ENCODE measurements at places on chromosomes 3 and 15. TPM values are rescaled to one million over a fixed set of nuclear protein-coding genes. Genes with fewer than 3 reads are reported as not detected.

CYP1A2 gene
- total RNA-seq, result not detected

C3orf62 gene
- total RNA-seq, result 0.28 TPM

SEC22A gene
- total RNA-seq, result 68.1 TPM

SCG5 gene
- total RNA-seq, result 54.4 TPM

SMAD6 gene
- 24.0 TPM for total RNA-seq

METTL6 gene
- total RNA-seq, result 38.3 TPM

SLC28A1 gene
- total RNA-seq, result under 0.01 TPM

GREM1 gene
- 84.7 TPM for total RNA-seq

TGM4 gene
- not detected for total RNA-seq

All from regular cardiac myocyte (primary cell).